ENCODE measurements at places on chromosomes 12 and 14.

- DNase-seq, result no peak
These were observed 338.8 kb downstream of the DPF3 start for GRCh38 chr14:72554994-72555608.

GRCh38 chr12:62372825-62373224, 93.8 kb upstream of the MON2 start:
- no peak for DNase-seq

GRCh38 chr12:104468371-104468770, 11.6 kb downstream of the CHST11 start:
- no peak for DNase-seq

DNA sequence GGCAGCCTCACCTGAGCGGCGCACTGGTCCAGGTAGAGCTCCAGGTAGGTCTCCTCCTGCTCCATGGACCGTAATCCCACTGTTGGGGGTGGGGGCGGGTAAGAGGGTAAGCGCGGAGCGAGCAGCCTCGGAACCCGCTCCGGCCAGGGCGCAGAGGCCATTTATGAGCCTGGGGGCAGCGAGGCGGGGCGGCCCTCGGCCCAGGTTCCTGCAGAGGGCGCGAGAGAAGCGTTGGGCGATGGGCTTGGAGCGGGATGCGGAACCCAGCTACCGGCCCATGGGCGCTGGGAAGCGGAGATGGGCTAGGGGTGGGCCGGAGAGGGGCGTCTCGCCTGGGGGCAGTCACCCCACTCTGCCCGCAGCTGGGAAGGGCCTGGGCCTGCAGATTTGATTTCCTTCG, at the start of gene TBPL2:
TSS of gene TBPL2 (minus strand) at position 232 of the 400 bp plus-strand sequence. CDS start at position 65, 167 bp downstream.
- no peak for DNase-seq

- DNase-seq, result no peak
These were observed 8.3 kb downstream of the MVK start for GRCh38 chr12:109581856-109582255.
